ENCODE measurements at places on chromosomes 2 and 18.

GRCh38 chr2:232146294-232146693 lies 184.8 kb downstream of the DIS3L2 start:
- no peak for DNase-seq

GRCh38 chr2:78757640-78758039 lies 267.9 kb upstream of the REG3G start:
- no peak for DNase-seq

DNA sequence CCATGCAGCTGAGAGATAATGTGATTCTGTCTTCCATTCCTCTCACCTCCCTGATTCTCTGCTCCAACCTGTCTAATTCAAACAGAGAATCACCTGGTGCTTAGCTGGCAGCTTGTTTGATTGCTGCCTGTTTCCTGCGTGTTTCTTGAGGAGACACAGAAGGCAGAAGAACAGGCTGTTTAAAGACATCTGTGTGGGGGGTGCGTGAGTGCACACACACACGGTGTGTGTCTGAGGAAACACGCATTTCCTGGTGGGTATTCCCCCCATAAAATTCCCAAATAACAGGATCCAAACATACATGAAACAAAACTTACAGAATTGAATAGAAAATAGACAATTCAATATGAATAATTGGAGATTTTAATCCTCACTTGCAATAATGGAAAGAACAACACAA lies 29.3 kb upstream of the CRIM1 start:
- DNase-seq = no peak

DNA sequence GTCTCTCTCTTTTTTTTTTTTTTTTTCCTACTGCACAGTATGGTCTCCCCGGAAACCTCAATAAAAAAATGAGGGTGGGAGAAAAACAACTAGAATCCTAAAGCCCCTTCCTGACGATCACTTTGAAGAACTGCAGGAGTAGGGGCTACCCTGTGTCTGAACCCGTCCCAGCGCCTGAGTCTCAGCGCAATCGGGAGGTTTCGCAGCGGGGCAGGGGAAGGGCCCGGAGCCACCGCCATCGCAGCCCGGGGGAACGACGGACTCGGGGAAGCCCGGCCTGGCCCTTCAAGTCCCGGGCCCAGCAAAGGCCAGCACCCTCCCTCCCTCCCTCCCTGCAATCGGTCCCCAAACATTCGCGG lies 411 bp downstream of the NARS1 start:
- no peak for DNase-seq

DNA sequence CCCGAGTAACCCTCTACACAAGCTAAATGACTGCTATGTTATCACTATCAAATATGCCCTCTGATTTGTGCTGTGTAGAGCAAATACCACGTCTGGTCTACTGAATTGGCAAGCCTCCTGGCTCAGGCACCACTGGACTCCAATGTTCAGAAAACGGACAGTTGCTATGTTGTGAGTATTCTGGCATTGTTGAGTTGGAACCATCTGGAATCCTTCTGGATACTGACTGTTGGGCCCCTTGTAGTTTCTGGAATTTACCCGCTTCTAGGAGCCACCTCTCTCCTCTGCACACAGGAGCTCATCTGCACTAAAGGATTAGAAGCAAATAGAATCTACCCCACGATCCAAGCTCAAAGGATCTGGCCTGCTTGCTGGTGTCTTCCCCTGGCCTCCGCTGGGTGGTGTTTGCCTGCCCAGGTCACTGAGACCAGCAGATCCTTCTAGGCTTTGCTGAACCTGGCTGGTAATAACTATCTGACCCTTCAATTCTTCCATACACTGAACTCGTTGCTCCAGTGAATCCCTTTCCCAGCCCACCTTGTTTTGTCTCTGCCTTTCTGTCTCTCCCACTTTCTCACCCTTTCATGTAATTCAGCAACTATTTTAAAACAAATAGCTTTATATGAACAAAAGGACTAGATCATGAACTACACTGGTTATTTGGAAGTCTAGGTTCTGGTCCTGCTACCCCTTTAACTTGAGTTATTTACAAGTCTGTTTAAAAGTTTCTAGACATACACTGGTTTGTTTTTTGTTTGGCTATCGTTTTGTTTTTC lies 2.1 kb upstream of the HAAO start:
- no peak for DNase-seq

- DNase-seq = no peak
These were observed 131.0 kb downstream of the ALPK2 start for GRCh38 chr18:58497845-58498244.

DNA sequence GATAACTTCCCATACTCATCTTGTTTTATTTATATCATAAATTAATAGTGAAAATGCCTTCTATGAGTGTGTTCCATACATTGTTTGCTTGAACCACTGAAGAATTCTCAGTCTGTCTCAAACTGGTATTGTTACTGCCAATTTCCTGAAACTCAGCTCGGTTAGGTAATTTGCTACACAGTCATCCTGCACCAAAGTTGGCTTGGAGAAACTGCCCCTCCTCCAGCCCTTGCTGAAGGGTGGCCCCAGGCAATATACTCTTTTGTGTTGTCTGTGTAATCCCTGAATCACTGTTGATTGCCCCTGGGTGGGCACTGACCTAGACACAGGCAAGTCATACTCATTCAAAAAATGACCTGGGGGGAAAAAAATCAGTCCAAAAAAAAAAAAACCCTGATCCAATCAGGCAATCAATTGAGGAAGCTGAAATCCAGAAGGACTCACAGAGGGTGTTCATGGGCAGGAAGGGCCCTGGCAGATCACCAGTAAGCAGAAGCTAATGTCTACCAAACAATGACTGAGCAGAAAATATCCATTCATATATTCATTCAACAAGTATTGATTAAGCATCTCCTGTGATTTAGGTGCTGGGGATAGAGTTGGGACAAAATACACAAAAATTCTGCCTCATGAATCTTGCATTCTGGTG lies 3.8 kb upstream of the SESTD1 start:
- no peak for DNase-seq

- no peak for DNase-seq
These were observed 98.2 kb upstream of the EPAS1 start for GRCh38 chr2:46198966-46199365.

DNA sequence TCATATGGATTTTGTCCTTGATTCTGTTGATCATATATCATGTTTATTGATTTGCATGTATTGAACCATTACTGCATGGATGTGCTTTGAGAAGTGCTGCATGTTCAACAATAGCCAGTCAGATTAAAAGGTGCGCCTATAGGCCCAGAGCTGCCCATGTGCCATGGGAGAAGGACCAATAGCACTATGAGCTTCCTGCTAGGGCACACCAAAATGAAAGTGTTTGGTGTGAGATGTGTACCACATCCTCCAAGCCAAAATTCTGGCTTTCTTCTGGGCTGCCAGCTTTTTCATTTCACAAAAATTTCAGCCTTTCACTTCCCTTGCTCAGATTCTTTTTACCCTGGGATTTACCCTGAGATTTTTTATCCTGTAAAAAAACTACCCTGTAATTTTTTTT lies 34.8 kb upstream of the MMADHC start:
- DNase-seq = no peak

DNA sequence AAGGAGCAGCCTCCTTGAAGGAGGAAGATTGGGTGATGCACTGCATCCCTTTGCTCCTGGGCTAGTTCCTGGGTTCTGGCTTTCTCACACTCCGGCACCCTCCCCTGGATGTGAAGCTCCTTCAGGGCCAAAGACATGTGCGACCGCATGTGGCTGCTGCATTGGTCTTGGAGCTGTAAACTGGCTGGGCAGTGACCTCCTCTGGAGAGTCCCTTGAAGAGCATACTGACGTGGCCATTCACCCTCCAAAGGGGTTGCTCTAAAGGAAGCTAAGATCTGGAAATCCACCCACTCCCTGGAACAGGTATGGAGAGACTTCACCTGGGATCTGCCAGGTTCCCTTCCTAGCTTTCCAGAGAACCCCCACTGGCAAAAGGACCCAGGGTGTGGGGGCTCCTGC lies 62.1 kb downstream of the TMEM17 start:
- no peak for DNase-seq

All from uterus (tissue), 4 donors.